ENCODE measurements at places on chromosomes 1 and 21.

- DNase-seq, result peak; percentile 29
Observed at GRCh38 chr1:231279081-231279480, 38.1 kb downstream of the GNPAT start.

GRCh38 chr1:25810341-25811299 lies 9.1 kb upstream of the MTFR1L start:
- DNase-seq, result peak; percentile 59

- no peak for DNase-seq
Observed at GRCh38 chr1:83098791-83099190, 900.1 kb downstream of the TTLL7 start.

DNA sequence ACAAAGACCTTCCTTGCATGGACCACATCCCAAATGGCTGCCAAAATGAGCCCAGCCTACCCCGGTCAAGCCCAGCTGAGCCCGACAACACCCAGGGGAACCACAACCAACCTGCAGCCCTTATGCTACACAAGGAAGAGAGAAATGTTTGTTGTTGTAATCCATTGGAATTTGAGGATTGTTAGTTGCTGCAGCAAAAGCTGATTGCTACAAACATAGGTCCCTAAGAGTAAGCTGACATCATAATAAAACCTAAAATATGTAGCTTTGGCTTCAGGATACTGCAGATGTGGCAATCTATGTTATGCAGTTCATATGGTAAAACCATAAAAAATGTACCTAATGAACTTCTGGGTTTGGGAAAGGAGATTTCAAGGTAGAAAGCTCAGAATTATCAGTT lies 65.5 kb upstream of the DNAH14 start:
- DNase-seq, result no peak

DNA sequence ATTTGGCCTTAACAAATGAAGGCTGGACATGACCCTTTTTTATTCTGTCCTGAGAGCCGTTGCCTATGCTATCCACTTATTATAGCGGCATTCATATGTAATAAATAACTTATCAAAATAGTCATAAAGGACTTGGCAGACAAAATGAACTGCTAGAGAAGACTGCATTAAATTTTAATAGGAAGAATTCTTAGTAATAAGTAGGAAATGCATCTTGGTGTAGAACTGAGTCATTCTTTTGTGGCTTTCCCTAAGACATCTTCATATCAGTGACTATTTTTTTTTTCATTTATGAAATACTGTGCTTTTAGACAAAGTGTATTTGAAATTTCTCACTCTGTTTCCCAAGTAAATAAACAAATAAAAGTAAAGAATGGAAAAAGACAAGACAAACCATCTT lies 45.6 kb downstream of the PBX1 start:
- DNase-seq, result peak; percentile 82

GRCh38 chr1:70140343-70140742 lies 65.0 kb downstream of the LRRC40 start:
- peak; percentile 57 for DNase-seq

- no peak for DNase-seq
Observed at GRCh38 chr1:207856276-207857023, 54.5 kb downstream of the CD34 start.

DNA sequence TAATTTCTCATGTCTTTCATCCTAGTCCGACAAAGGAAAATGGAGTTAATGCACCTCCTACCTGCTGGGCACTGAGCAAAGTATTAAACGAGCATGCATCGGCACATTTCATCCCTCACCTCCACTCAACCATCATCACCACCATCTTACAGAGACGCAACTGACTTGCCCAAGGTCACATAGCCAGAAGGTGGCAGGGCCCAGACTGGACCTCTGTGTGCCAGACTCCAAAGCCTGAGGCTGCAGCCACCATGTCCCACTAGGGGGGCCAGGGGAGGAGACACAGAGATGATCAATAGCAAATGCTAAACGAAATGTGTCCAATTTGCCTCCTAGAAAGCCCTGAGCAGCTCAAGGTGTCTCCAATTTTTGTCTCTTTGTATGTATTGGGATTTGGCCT lies 163.7 kb upstream of the EDN2 start:
- DNase-seq, result no peak

DNA sequence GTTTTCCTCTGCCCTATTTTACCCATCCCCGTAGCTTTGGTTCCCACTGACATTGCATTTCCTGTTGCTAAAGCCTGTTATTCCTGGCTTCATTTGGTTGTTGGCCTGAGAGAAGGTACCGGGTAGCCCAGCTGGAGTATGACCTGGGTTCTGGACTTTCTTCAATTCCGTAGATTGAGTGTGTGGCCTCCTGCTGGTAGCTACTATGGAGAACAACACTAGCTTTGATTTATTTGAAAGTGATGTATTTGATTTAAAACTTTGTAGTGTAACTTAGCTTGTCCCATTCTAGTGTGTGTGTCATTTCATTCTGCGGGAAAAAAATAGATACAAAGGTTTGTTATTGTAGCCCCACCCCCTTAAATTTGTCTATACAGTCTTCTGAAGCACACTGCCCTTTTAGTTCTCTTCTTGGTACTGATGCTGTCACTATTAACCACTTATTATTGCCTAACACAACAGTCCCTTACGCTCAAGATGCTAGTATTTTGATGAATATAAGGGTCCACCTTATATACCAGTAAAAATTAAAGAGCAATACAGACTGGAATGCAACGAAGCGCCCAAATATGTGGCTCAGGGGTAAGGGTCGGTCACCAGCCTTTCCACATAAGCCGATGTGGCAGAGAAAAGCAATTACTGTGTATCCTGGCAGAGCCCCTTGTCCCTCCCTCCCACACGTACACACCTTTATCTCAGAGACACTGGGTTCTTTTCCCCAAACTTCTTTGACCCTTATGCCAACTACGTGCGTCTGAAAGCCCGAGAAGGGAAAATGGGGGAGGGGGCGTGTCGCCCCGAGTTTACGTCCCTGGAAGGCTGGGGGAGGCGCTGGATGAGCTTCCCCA lies 643 bp upstream of the MOV10 start:
- DNase-seq, result peak; percentile 71

- no peak for DNase-seq
Observed at GRCh38 chr1:157133426-157133825, 4.8 kb downstream of the ETV3 start.

Measured in EH (cell line).